ENCODE measurements at places on chromosomes 7 and 10.

DNA sequence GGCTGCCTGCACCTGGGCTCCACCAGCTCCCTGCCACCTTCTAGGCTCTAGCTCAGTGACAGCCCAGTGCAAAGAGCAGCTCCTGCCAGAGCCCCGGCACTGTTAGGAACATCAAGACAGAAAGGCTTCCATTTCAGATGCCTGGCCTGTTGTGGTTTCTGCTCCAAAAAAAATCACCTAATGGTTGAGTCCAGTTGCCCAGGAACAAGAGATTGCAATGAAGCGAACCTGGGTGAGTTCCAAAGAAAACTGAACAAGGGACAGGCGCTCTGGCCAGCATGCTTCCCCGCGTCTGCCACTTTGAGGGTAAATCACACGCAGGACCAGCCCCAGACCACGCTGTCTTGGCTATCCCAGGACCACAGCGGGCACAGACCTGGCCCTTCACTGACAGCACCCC, 47.0 kb upstream of the RASGEF1A start:
- DNase-seq, result no peak

DNA sequence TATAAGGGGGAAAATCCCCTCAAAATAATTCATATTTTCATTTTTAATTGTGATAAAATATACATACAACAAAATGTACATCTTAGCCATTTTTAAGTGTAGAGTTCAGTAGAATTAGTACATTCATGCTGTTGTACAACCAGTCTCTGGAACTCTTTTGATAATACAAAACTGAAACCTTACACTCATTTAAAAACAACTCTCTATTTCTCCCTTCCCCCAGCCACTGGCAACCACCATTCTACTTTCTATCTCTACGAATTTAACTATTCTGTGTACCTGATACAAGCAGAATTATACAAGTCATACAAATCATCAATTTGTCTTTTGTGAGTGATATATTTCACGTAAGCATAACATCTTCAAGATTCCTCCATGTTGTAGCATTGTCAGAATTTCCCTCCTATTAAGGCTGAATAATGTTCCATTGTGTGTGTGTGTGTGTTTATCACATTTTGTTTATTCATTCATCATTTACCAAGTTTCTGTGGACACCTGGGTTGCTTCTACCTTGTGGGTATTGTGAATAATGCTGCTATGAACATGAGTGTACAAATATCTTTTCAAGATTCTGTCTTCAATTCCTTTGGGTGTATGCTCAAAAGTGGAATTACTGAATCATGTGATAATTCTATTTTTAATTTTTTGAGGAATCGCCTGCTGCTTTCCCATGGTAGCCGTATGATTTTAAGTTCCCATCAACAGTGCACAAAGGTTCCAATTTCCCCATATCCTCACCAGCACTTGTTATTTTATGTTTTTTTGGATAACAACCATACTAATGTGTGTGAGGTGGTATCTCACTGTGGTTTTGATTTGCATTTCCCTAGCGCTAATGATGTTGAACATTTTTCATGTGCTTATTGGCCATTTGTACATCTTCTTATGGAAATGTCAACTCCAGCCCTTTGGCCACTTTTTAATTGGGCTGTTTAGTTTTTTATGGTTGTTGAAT, 4.7 kb upstream of the EBLN1 start:
- no peak for DNase-seq

GRCh38 chr10:25797888-25798429, 136.1 kb upstream of the MYO3A start:
- no peak for DNase-seq

DNA sequence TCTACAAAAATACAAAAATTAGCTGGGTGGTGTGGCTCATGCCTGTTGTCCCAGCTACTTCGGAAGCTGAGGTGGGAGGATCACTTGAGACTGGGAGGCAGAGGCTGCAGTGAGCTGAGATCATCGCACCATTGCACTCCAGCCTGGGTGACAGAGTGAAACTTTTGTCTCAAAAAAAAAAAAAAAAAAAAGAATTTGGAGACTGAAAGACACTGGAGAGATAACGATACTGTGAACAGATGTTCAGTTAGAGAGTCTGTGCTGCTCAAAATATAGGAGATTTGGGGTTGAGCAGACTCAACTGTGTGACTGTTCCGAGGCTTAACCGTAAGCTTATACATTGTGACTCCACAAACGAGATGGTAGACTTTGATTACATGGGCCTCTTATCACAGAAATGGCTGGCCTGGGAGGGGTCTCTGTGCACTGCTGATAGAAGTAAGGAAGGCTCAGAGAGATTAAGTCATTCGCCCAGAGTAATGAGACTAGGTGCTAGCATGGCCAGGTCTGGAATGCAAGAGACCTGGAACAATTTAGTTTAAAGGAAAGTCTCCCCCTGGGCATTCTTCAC, 19.4 kb downstream of the WBP1L start:
- no peak for DNase-seq

- DNase-seq, result no peak
Measured at GRCh38 chr10:69045441-69046300, 42.2 kb upstream of the SRGN start.

DNA sequence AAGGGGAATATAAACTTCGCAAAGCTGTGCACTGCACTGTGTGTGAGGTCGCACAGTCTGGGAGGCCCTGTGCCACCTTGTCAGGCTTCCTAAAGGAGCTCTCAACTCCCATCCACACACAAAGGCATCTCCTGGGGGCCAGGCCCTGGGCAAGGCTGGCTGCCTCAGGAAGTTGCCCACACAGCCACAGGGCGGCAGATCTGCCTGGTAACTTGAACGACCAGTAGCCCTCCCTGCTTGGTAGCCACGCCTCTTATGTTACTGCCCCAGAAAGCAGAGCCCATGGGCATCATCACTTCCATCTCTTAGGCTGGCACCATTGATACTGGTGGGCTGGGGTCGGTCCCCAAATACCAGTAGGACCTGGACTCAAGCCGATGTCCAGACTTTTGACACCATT, 82.8 kb downstream of the HECW1 start:
- no peak for DNase-seq

- no peak for DNase-seq
Measured at GRCh38 chr10:71378336-71379117, 18.2 kb upstream of the CDH23 start.

GRCh38 chr10:94602729-94603515, 57.3 kb downstream of the HELLS start:
- DNase-seq, result no peak

DNA sequence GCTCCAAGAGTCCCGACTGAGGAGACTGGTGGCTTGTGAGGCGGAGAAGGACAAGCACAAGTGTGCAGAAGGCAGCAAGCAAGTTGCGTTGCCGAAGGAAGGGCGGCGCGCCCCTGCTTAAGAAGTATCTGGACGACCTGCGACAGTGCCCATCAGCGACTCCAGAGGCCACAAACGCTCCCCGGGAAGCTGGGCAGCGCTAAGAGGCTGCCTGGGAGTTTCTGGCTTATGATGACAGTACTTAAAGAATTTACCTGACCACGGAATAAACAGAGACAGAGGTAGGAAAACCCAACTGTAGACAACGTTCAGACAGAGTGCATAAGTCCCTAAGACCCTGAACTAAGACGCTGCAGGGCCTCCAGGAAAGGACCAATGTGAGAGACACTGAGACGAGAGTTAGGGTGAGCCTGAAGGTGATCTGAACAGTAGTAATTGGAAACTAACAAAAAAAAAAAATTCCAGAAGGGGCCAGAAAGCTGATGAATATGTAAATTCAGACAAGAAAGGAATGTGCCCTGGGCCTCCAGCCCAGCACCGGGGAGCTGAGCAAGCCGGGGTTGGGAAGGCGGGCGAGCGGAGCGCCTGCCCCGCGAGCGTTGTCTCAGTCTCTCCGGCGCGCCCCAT, 1.0 kb downstream of the OSBPL3 start:
- DNase-seq, result no peak

DNA sequence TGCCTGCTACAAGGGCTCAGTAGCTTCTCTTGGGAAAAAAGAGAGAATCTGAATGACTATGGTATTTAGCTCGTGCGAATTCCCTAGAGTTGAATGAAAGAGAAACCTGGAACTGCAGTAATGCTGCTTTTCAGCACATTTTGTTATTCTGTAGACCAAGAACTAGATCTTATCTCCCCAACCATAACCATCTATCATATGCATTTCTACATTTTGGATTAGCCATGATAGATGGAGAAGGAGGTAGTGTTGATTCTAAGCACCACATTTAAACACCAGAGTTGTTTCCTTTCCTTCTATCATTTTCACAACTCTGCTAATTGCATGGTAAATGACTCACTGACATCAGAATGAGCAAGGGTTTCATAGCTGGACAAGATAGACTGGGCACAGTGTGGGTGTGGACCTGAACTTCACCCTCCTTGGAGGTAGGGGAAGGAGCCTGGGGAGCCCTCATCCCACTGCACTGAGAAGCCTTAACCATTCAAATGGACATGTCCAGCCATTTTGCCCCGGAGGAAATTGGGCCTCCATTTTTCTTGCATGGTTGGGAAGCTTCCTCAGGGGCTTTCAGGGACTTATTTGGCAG, 55.3 kb upstream of the BMPER start:
- DNase-seq, result no peak

- DNase-seq, result no peak
Measured at GRCh38 chr10:119340893-119341458, 133.6 kb downstream of the GRK5 start.

DNA sequence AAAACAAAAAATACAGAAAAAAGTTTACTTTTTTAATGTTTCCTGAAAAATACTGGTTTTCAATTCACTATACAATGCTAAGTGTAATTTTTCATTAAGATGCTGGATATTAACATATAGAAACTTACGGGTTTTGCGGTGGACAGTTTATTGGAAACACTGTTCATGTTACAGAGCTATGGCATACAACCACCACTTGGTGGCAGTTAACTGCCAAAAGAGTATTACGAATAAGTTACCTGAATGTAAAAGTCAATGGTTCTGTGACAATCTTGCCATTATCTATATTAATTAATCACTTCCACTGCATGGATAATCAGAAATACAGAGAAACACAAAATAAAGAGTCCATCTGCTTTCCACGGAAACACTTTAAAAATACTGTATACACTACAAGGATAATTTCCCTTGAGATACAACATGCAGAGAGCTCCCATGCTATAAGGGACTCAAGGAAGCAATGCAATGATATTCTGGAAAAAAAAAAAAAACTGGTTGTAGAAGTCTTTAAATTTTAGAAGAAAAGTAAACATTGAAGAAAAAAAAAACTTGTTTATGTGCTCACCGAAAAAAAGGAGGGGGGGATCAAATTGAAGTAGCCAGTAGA, 97.0 kb downstream of the TPK1 start:
- DNase-seq, result peak; percentile 22

- DNase-seq, result no peak
Measured at GRCh38 chr10:128156999-128157755, 31.0 kb upstream of the MKI67 start.

DNA sequence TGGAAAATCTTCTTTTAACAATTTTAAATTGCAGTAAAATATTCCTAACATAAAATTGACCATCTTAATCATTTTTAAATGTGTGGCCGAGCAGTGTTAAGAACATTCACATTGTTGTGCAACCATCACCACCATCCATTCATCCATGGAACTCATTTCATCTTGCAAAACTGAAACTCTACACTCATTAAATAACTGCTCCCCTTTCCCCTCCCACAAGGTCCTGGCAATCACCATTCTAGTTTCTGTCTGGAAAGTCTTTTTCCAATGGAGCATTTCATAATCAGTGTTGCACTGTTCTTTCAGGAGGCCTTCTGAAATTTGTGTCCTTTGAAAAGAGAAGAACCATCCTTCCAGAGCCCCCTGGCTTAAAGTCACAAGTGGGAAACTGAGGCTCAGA, 233.1 kb downstream of the PLXNA4 start:
- no peak for DNase-seq

DNA sequence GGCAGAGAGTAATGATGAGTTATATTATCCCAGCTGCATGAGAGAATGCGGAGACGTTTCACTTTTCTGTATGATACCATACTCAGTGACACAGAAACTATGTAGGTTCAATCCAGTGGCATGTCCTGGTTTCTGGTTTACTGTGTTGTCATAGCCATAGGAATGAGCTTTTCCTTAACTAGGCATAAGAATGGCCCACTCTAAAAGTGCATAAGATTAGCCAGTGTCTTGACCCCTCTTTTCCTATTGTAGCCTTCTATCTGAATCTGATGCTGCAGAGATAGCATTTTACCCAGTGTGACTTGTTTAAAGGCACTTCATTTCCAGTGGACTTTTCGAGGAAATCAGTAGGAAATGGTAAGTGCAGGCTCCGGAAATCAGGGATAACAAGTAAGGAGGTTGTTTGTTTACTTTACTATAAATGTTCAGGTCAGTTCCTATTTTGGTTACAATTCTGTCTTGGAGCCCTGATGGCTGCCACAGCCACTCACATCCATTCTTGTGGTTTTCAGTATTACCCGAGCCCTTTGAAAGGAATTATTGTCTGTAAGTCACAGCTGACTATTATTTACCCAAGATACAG, 70.5 kb downstream of the SEMA3A start:
- DNase-seq, result no peak

DNA sequence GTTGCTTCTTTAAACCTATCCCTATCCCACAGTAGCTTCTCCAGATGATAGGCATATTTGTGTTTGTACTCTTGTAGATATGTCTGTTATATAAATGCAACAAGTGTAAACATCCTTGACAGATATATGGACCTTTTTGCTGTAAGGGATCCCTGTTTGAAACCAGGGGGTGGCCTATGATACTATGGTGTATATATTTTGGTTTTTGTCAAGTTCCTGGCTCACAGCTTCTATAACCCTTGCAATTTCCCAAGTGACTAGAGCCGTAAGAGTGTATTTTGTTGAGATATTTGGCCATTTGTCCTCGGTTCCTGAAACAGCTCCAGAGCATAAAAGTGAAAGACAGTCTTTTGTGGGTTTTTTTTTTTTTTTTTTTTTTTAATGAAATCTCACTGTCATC, 9.7 kb downstream of the COMTD1 start:
- no peak for DNase-seq

DNA sequence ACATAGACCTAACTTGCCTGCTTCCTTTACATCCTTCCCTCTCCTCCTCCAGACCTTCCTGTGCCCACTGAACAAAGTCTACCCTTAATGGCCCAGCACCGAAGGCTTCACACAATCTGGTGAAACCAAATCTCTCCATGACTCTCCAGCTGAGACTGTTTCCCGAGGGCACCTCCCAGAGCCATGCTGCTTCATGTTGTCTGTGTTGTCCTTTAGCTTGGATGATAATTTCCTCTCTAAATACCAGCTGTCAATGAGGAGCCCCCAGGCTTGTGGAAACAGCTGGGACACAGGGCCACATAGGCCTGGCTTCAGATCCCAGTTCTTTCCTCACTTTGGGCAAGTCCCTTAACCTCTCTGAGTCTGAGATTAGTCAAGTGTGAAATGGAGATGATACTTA, 54.3 kb downstream of the DLD start:
- DNase-seq, result no peak

DNA sequence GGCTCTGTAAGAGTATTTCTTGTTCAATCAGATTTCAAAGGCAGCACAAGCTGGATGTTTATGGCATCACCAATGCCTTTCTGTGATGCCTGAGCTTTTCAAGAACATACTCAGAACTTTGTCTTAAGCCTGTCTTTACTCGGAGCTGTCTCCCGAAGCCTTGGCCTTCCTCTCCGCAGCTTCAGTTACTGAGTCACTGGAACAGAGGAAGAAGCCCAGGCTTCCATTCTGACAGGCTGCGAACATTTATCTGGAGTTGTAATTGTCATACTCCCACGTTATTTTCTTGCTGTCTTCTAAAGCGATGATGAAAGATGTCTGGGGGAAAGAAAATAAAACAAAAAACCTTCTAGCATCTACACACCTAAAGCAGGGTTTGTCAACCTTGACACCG, 43.9 kb downstream of the GRK5 start:
- no peak for DNase-seq

Data from muscle of arm (tissue), 14 donors.